ENCODE measurements at places on chromosomes 7 and 10.

GRCh38 chr7:74306730-74307469 is 17.7 kb downstream of the CLIP2 start:
- no peak overlapping the region for H3K27ac ChIP-seq
- peaks cover 24% of the 10 kb centered on the region for H3K27me3 ChIP-seq

- H3K27me3 ChIP-seq = no peaks in the 10 kb centered on the region
- DNase-seq = no peak
These were observed 195.6 kb upstream of the CSTF2T start for GRCh38 chr10:51894771-51895578.

DNA sequence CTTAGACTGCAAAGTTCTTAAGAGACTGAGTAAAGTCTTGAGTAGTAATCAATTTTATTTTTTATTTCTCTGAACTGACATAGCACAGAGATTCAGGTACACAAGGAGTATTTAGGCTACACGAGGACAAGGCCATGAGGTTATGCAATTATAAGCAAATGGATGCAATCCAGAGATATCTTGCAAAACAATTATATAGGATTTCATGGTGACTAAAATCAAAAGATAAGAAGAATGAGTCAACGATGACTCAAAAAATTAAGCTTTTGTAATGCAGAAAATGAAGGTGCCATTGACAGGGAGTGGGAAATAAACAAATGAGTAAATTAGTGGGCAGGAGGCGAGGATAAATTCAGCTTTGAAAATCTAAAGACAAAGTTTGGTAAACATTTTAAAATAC is 66.7 kb upstream of the MYO3A start:
- no peak for DNase-seq
- H3K27ac ChIP-seq = no peak overlapping the region
- no peak overlapping the region for H3K4me3 ChIP-seq
- H3K27me3 ChIP-seq = peaks cover 2% of the 10 kb centered on the region
- H3K36me3 ChIP-seq = no peaks in the 10 kb centered on the region

DNA sequence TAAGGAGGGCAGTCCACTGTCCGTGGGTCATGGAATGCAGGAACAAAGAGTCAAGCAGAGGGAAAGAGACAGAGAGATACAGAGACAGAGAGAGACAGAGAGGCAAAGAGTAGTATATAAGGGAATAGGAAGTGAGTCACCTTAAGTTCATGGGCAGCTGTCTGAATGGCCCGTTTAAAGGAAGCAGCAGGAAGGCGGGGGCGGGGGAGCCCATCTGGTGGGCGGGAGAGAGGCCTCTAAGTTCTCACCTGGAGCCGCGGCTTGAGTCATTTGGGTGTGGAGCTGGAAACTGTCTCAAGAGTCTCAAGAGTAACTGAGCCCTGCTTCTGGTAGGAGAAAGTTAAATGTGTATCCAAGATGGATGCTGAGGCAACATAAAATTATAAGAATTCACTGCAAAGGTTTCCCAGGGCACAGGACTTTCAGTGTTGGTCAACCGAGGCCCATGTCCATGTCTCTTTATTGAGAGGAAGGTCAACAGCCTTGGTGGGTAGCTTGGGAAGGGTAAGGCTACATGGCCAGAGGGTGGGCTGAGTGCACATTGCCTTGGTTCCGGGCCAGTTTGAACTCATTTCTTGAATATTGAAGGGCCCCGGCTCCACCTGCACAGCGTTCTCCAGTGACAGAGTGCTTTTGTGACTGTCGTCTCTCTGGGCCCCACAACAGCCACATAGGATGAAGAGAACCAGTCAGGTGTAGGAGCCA is 85.5 kb upstream of the CACUL1 start:
- DNase-seq = peak; percentile 59
- no peaks in the 10 kb centered on the region for H3K36me3 ChIP-seq
- peak overlapping the region; percentile 67 for H3K27ac ChIP-seq
- no peak overlapping the region for H3K4me3 ChIP-seq
- no peaks in the 10 kb centered on the region for H3K27me3 ChIP-seq

GRCh38 chr10:59708816-59709394 is 745 bp downstream of the SLC16A9 start:
- H3K4me1 ChIP-seq = peaks cover 3% of the 10 kb centered on the region
- peak; percentile 38 for DNase-seq
- peaks cover 82% of the 10 kb centered on the region for H3K27me3 ChIP-seq
- H3K4me3 ChIP-seq = peak overlapping the region; percentile 77

- no peak overlapping the region for H3K27ac ChIP-seq
- no peaks in the 10 kb centered on the region for H3K27me3 ChIP-seq
- peaks cover 53% of the 10 kb centered on the region for H3K36me3 ChIP-seq
- DNase-seq = no peak
- H3K4me1 ChIP-seq = peaks cover 35% of the 10 kb centered on the region
These were observed 6.3 kb upstream of the C10orf95 start for GRCh38 chr10:102457591-102458150.

- H3K27ac ChIP-seq = no peak overlapping the region
- no peaks in the 10 kb centered on the region for H3K36me3 ChIP-seq
- H3K4me3 ChIP-seq = no peak overlapping the region
- no peaks in the 10 kb centered on the region for H3K4me1 ChIP-seq
These were observed 122.7 kb downstream of the CUL2 start for GRCh38 chr10:34967335-34967880.

GRCh38 chr7:72445075-72445474 is 32.9 kb upstream of the CALN1 start:
- DNase-seq = no peak
- H3K36me3 ChIP-seq = no peaks in the 10 kb centered on the region
- H3K27me3 ChIP-seq = peaks cover 11% of the 10 kb centered on the region
- no peaks in the 10 kb centered on the region for H3K4me1 ChIP-seq
- H3K27ac ChIP-seq = no peak overlapping the region

- H3K27ac ChIP-seq = no peak overlapping the region
- no peak for DNase-seq
- H3K27me3 ChIP-seq = no peaks in the 10 kb centered on the region
- H3K4me3 ChIP-seq = no peak overlapping the region
- peaks cover 11% of the 10 kb centered on the region for H3K4me1 ChIP-seq
- H3K36me3 ChIP-seq = peaks cover 1% of the 10 kb centered on the region
These were observed 4.3 kb upstream of the ADD3 start for GRCh38 chr10:110003524-110003885.
